Temporal lobe (tissue), 4 donors: ENCODE measurements at places on chromosomes 11 and 22. TPM values are rescaled to one million over a fixed set of nuclear protein-coding genes. Genes with fewer than 3 reads are reported as not detected.

The NXPE4 gene
- not detected for total RNA-seq

The VSIG10L2 gene
- not detected for total RNA-seq

The GSTT2B gene
- total RNA-seq = 0.74 TPM

The KDELR3 gene
- total RNA-seq = 1.5 TPM

The TSPAN18 gene
- total RNA-seq = 19.9 TPM

The UBE2L6 gene
- 40.8 TPM for total RNA-seq

The ANKRD49 gene
- 18.9 TPM for total RNA-seq

The SMIM38 gene
- total RNA-seq = 0.49 TPM

The CADM1 gene
- total RNA-seq = 142 TPM
